Myocyte (in vitro differentiated cells): ENCODE measurements at places on chromosomes 3 and 15. TPM values are rescaled to one million over a fixed set of nuclear protein-coding genes. Genes with fewer than 3 reads are reported as not detected.

MYLK gene
- total RNA-seq: 28.3 and 46.2 TPM in 2 replicates

- peak; percentile 96 for DNase-seq
These were observed 1.2 kb upstream of the ITIH4 start for GRCh38 chr3:52831500-52832301.

GRCh38 chr15:71660501-71660900 lies 149.9 kb upstream of the NR2E3 start:
- no peak for DNase-seq

DNA sequence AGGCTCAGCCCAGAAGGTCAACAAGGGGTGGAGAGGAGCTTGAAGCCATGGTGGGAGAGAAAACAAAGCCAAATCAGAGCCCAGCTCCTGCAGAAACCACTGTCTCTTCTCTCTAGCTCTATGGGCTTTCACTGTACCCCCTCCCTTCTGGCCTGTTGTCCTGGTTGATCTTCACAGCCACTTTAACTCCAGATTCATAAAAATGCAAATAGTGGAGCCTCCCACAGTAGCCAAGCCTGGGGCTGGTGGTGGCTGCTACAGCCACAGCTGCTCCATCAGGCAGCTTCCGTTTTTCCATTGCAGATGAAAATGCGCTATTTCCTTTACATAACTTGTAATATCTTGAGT lies 20.7 kb upstream of the CAV3 start:
- no peak for DNase-seq
